Activated CD4-positive, alpha-beta T cell treated with anti-CD3 and anti-CD28 coated beads, Interleukin-2, amount 50 U/mL, for 24 hours (primary cell): ENCODE measurements at places on chromosomes 6 and 20.
A peak's percentile ranks its signal among the peaks of the same experiment; 100 is the strongest.

GRCh38 chr6:158879180-158879579 lies 60.0 kb upstream of the EZR start:
- peak; percentile 19 for DNase-seq

DNA sequence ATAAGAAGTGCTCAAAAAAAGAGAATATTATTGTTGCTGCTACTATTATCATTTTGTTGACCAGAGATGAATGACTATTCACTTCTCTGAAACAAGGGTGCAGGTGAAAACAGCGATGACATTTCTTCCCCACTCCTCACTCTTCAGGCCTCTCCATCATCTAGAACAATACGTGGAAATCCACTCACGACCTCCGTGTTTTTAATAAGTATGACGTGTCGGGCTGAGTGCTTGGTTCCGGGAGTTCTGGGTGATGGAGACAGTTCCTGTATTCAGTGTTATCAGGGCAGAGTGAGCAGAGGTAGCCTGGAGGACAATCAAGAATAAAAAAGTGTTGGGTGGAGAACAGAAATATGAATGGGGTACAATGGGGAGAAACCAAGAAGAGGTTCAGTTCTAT lies 130.0 kb upstream of the ZNF217 start:
- no peak for DNase-seq

DNA sequence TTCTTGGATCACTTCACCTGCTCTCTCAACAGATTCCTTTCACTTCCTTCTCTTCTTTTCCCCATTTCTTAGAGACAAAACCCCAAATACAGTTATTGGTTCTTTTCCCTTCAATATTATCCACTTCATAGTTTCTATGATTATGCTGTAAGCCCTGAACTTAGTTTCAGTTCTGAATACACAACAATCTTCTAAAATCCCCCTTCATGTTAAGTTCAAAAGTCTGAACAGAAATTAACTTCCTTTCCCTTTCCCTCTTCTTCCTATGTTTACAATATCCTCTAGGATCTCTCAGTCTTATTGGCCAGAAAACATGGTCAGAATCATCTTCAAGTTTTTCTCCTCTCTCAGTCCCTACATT lies 57.7 kb downstream of the OGFRL1 start:
- no peak for DNase-seq

GRCh38 chr6:107956586-107957307 lies 1.3 kb downstream of the SEC63 start:
- no peak for DNase-seq

DNA sequence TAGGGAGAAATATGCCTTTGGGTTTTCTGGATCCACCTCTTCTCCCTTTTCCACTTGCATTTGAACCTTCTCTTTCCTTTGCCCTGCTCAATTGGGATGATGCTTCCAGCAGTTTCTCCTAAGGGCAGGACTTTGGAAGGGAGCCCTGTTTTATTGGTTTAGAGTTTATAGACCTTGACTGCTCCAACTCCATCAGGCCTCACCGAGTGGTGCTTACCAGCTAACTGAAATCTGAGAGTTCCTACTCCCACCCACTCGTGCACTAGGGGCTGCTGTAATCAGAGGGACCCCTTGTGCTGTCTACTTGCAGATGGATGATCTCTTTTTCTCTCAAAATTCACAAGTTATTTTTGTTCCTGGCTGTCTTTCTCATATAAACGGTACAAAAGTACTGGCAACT lies 121.3 kb upstream of the SLC22A16 start:
- DNase-seq, result no peak

DNA sequence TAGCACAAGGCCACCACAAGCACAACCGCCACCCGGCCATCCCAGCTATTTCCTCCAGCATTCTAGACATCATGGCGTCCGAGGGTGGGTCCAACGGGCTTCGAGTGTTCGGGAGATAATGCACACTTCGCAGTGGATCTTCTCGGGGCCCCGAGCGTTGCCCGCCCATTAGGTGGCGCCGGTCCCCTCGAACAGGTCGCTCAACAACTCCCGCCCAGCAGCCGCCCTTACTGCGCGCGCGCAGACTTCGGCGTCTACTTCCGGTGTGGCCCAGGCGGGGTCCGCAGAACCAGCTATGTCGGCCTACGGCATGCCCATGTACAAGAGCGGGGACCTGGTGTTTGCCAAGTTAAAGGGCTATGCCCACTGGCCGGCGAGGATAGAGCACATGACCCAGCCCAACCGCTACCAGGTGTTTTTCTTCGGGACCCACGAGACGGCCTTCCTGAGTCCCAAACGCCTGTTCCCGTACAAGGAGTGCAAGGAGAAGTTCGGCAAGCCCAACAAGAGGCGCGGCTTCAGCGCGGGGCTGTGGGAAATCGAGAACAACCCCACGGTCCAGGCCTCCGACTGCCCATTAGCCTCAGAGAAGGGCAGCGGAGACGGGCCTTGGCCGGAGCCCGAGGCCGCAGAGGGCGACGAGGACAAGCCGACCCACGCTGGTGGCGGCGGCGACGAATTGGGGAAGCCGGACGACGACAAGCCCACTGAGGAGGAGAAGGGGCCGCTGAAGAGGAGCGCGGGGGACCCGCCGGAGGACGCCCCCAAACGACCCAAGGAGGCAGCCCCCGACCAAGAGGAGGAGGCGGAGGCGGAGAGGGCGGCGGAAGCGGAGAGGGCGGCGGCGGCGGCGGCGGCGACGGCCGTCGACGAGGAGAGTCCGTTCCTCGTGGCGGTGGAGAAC lies at the start of gene HDGFL1:
Gene HDGFL1, plus strand, starts transcription at position 286 of the 904 bp plus-strand sequence. Its CDS starts 10 bp downstream, at position 296.
- no peak for DNase-seq

GRCh38 chr20:62558779-62559178 lies 83.0 kb upstream of the GATA5 start:
- no peak for DNase-seq

- no peak for DNase-seq
Measured at GRCh38 chr6:136324686-136325380, 35.2 kb upstream of the BCLAF1 start.

GRCh38 chr6:53347921-53348370 lies 804 bp downstream of the ELOVL5 start:
- DNase-seq, result no peak

DNA sequence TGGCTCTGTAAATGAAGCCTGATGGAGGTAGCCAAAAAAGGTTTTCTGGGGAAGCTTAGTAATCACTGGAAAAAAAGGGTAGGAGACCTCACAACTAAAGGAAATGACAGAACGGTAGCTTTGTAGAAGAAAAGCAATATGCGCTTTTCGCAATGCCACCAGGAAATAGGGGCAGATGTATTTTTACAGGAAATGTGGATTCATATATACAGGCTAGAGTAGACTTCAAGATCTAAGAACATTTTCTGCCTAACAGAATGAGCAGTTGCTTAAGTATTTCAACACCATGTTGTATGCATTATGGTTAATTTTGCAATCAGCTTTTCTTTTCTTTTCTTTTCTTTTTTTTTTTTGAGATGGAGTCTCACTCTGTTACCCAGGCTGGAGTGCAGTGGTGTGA lies 219.6 kb downstream of the CD83 start:
- no peak for DNase-seq

- no peak for DNase-seq
Measured at GRCh38 chr6:77440206-77440976, 22.9 kb downstream of the HTR1B start.

- DNase-seq, result no peak
Measured at GRCh38 chr6:89071036-89071435, 9.5 kb upstream of the PNRC1 start.

- no peak for DNase-seq
Measured at GRCh38 chr6:39476151-39476550, 153.6 kb upstream of the KCNK16 start.

DNA sequence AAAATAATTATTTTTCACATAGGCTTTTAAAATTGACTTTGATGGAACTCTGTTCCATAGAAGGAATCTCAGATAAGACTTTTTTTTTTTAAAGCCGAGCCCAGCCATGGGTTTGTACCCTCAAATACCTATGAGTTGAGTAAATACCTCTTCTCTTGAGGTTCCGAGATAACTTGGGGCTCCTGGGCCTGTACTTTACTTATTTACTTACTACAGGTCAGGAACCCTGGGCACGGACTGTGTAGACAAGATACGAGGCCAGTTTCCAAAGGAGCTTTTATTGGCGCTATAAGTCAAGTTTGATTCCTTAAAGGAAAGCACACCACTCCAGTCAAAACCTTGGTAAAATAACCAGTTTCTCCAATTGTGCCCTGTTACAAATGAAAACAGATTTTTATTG lies 7.5 kb downstream of the AFG1L start:
- DNase-seq, result no peak

GRCh38 chr6:5472571-5472970 lies 211.3 kb downstream of the FARS2 start:
- DNase-seq, result no peak

- DNase-seq, result no peak
Measured at GRCh38 chr20:35618263-35619131, 2.9 kb downstream of the SPAG4 start.

GRCh38 chr6:96211341-96211740 lies 195.6 kb downstream of the FUT9 start:
- no peak for DNase-seq

DNA sequence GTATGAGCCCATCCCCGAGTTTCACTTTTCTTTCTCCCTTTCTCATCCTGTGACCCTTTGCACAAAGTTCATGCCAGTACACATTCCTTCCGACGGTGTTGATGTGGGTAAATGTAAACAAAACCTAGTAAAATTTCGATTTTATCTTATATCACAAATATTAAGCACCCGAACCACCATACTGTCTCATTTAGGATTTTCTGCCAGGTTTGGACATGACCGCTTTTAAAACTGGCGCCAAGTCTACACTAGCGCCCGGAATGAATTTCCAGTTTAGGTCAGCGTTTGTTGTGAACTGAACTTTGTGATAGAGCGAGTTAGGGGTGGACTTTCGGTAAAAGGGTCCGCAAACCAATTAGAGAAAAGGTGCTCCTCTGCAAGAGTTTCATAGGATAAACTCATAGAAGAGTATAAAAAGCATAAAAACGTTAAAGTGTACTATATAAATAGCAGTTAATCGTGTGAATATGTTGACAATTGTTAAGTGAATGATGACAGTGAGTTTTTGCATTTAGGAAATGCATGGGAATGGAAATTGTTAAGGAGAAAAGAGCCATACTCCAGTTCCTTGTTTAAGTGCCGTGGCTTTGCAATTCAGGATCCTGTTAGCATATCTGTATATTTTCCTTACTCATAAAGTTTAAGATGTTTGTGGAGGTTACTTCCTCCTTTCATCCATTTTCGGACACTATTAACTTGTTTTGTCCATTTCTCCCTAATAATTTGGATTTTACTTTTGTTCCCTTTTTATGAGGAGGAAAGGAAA lies 937 bp downstream of the AKAP7 start:
- no peak for DNase-seq

GRCh38 chr6:88422831-88423230 lies 256.7 kb upstream of the CNR1 start:
- DNase-seq, result no peak

GRCh38 chr6:155162682-155163081 lies 101.1 kb upstream of the CLDN20 start:
- no peak for DNase-seq

DNA sequence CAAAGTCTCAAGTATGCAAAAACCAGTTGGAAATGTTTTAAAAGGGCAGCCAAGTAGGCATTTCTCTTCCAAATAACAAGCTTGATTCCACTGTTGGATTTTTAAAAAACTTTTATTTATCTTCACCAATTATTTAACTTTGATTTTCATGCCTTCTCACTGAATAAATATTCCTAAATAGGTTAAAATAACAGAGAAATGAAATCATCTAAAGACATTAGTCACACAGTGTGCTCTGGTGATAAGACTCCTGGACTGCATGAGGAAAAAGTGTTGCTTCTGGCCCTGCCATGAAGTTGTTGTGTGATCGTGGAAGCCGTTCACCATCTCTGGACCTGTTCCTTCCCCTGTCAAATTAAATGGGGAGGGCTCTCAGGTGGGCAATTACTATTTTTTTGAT lies 33.8 kb upstream of the IGF2R start:
- no peak for DNase-seq

DNA sequence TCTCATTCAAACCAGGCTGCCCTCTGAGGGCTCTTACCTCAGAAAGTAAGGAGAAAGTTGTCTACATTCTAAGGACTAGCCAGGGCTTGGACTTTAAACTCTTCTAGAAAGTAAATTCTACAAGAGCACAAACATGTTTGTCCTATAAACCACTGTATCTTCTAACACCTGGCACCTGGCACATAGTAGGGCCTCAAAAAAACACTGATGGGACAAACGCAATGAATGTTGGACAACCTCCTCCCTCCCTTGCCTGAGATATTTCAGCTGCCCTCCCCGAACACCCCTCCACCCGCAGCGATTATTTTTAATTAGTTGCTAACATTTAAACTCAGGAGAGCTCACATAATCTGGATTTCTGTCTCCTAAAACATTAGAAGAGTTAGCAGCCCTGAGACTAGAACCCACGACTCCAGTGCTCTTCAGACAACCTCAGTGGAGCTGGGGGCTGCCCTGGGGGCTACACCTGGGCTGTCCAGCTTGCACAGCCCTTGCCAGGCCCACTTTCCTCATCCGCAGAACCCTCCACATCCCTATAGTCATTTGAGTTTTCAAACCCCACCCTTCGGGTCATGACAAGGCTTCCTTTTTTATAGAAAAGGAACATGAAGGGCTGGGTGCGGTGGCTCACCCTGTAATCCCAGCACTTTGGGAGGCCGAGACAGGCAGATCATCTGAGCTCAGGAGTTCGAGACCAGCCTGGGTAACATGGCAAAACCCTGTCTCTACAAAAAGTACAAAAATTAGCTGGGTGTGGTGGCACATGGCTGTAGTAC lies 4.9 kb downstream of the HCK start:
- no peak for DNase-seq

- DNase-seq, result no peak
Measured at GRCh38 chr6:75023634-75024033, 182.2 kb downstream of the COL12A1 start.

- DNase-seq, result no peak
Measured at GRCh38 chr6:39543095-39543494, 182.1 kb downstream of the KIF6 start.

DNA sequence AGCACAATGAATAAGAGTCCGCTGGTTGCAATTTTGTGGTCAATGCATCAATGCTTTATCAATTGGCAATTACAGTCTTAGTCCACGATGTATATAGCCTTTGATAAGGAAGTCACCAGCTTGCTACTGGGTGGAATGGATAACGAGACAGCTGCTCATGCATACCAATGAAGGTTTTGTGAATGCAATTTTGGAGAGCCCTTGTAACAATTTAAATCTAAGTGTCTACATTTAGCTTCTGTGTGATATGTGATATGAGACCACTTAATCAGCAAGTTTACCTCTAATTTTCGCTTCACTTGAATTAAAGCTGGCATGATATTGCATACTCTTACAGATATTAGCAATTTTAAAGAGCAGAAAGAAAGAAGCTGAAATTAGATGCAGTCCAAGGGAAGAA lies 543.9 kb downstream of the RNF144B start:
- no peak for DNase-seq

DNA sequence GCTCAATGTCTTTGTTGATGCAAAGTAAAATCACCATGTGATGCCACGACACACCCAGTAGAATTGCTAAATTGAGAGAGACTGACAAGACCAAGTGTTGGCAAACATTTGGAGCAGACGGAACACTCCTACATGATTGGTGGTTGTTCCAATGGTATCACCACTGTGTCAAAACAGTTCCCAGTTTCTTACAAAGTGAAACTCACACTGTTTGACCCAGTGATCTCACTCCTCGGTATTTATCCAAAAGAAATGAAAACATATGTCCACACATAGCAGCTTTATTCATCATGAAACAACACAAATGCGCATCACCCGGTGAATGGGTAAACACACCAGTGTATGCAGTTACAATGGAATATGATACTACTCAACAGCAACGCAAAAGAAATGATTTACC lies 74.0 kb upstream of the SULF2 start:
- no peak for DNase-seq
